ENCODE measurements at places on chromosomes 4 and X. TPM values are rescaled to one million over a fixed set of nuclear protein-coding genes. Genes with fewer than 3 reads are reported as not detected.

- DNase-seq = no peak
These were observed 113.2 kb upstream of the ZNF827 start for GRCh38 chr4:146051728-146052391.

DNA sequence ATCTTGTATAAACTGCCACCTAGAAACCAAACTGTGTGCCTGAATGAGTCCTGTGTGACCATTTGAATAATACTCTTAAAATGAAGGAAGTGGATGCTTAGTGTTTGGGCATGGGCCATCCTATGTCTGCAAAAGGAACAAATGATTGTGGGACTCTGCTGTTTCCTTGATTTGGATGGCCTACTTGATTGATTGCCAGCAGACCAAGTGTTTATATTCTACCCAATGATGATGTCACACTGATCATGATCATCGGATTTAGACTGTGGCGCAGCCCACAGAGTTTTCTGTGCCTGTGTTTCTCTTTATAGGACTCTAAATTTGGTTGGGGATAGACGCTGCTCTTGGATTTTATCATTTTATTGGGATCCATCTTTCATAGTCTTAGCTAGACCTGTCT lies 4.4 kb downstream of the SEPTIN11 start:
- DNase-seq = no peak

The GPRASP1 gene
- 45.8 TPM for total RNA-seq

- DNase-seq = no peak
These were observed 98.5 kb upstream of the ETNPPL start for GRCh38 chr4:108861334-108861733.

DNA sequence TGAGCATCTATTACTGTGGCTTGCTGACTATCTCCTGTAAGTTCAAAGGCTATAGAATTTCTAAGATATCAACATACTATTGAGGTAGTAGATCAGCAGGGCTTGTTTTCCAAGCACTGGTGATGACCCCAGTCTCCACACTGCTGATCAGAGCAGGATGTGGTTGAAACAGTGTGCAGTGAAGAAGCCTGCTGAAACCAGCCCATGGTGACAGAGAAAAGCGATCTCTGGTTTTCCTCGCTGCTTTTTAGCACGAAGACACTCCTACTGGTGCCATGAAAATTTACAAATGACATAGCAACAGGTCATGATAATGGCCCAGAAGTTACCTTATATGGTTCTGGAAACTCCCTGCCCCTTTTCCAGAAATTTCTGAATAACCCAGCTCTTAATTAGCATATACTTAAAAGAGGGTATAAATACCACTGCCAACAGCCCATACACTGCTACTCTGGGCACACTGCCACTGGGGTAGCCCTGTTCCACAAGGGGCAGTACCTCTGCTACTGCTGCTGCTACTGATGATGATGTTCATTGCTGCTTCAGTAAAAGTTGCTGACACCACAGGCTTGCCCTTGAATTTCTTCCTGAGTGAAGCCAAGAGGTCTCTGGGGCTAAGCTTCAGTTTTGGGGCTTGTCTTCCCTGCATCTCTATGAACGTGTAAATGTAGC lies 1689.5 kb upstream of the PCDH10 start:
- DNase-seq = no peak

The TRPC5OS gene
- not detected for total RNA-seq

DNA sequence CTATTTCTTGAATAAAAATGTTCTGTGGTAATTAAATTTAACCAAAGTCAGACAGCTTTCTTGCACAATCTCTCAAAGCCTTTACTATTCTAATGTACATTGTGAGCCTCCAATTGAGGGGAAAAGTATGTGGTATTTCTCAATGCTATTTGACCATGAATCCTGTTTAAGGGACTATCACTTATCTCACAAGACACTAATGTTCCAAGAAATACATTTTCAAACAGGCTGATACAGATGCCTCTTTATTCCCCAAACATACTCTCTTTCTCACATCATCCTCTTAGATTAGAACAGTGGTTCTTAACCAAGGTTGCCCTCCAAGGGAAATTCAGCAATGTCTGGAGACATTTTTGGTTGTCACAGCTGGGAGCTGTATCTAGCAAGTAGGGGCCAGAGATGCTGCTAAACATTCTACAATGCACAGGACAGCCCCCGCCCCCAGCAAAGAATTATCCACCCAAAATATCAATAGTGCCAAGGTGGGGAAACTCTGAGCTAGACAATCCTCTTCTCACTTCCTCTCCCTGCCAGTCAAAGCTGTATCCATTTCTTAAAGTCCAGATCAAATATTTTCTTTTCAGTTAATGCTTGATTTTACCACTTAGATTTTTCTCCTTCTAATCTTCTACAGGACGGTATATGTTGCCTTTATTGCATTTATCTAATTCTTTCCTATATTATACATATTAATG lies 129.2 kb upstream of the TRIM2 start:
- no peak for DNase-seq

GRCh38 chr4:22790631-22791030 lies 97.9 kb downstream of the GBA3 start:
- no peak for DNase-seq

DNA sequence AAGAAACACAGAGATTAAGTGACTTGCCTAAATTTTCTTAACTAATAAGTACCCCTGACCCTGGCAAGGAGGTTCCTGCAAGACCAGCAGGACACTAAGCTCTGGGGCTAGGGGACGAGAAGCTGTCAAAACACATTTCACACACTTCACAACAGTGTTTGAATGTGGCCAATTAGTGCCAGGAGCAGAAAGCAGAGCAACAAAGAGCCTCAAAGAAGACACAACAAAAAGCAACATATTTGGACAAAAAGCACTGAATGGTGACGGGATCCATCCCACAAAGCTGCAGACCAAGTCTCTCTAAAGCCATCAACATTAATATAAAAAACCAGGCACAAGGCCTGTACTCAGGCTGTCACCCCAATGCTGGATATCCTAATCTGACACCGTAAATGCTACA lies 361.9 kb upstream of the RASGEF1B start:
- DNase-seq = no peak

The SLC10A3 gene
- total RNA-seq = 34.1 TPM

- no peak for DNase-seq
These were observed 53.4 kb downstream of the FAT4 start for GRCh38 chr4:125368146-125368545.

DNA sequence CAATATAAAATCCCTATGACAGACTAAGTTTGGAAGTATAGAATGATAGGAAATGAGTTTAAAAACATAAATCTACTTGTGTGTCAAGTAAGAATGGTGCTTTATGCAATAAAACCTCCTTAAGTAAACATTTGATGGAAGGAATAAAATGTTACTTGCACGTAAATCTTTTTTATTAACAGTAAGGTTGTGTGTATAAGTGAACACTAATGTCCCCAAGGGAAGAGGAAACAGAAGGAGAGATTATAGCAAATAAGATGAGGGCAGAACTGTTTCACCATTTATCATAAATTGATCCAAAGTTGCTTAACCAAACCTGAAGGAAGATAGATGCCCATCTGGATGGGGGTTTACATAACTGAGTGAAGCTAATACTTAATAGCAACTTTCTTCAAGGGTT lies 86.8 kb downstream of the FRMPD4 start:
- DNase-seq = no peak

The HSD17B13 gene
- 0.36 TPM for total RNA-seq

- peak; percentile 36 for DNase-seq
These were observed 449 bp downstream of the CTPS2 start for GRCh38 chrX:16711893-16712547.

The PHOX2B gene
- total RNA-seq = not detected

DNA sequence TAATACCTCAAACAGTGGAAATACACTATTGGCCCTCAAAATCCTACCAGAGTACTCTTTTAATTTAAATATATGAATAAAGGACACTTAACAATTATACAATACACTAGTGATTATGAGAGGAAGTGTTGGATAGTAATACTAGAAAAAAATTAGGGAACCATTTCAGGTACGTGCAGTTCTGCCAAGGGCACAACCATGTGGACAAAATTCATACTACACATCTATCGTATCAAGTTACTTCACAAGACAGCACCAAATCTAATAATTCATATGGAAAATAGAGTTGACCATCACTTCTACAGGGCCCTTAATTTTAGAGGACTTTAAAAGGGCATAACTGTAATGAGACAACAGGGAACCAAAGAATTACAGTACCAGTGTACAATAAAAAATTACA lies 69.2 kb upstream of the ZCCHC13 start:
- no peak for DNase-seq

The SPANXA1 gene
- total RNA-seq = not detected

The CT45A7 gene
- not detected for total RNA-seq

DNA sequence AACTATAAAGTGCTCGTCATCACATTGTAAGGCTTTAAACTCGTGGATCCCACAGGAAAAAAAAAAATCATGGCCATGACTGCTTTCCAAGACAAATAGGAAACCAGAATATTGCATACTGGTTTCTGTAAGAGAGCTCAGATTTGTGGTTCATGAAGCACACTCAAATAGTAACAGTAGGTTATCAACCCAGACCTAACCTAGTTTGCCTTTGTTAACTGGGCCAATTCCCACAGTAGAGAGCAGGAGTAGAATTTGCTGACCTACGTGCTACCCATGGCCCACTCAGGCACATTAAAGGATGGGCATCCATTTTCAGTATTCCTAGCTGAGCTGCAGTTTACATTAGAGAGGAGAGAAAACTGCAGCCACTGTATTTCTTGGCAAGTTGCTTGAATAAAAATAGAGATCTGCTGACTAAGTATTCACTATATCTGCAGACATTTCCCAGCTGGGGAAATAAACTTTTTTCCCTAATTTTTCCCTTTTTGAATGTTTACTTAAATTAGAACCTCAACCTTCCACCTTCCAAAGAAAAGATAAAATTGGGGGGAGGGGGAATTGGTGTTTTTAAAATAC lies 218.5 kb downstream of the SPANXN3 start:
- DNase-seq = no peak

DNA sequence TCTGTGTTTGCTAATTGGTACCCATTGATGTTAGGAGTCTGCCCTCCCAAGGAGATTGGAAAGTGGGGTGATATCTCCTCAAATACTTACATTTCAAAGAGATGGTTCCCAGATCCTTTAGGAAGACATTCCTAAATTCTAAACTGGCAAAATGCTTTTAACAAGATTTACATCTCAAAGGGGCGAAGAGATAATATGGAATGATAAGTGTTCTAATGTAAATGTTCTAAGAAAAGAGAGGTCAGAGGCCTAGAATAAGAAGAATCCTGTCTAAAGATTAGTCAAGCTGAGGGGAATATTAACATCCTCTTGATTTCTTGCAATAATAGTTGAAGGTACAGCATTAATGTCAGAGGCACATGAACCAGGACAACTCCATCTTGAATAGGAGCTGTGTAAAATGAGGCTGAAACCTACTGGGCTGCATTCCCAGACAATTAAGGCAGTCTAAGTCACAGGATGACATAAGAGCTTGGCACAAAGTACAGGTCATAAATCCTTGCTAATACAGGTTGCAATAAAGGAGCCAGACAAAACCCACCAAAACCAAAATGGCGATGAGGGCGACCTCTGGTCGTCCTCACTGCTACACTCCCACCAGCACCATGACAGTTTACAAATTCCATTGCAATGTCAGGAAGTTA lies 2248.1 kb downstream of the ARAP2 start:
- DNase-seq = no peak

DNA sequence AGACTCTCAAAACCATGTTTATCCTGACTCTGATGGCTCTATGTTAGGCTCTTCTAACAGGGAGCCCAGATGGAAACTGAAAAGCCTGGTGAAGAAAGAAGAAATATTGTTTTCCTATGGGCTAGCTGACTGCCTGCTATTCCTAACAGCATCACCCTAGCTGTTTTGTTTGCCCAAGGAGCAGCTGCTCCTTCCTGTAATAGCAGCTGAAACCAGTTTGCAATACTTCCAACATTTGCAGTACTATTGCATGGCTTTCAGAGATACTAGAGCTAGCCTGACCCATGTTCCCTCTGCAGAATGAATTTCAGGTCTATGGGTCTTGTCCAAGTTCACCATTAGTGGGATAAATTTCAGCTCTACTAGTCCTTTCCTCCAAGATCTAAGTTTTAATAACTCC lies 495.2 kb downstream of the INPP4B start:
- no peak for DNase-seq

DNA sequence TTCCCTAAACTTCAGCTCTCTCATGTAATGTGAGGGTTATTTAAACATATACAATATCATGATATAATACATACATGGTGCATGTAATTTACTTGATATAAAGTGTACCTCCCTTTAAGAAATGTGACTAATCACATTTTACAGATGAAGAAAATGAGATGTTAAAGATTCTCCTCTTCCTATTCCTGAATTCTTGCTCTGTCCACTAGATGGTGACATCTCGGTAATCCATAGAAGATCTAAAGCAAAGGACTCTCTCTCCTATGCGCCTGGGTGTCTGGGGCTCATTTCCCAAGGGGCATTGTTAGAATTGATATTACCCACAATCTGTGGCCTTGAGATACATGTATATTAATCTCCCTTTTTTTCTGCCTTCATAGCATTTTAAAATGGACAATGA lies 804.9 kb downstream of the RAB28 start:
- DNase-seq = no peak

DNA sequence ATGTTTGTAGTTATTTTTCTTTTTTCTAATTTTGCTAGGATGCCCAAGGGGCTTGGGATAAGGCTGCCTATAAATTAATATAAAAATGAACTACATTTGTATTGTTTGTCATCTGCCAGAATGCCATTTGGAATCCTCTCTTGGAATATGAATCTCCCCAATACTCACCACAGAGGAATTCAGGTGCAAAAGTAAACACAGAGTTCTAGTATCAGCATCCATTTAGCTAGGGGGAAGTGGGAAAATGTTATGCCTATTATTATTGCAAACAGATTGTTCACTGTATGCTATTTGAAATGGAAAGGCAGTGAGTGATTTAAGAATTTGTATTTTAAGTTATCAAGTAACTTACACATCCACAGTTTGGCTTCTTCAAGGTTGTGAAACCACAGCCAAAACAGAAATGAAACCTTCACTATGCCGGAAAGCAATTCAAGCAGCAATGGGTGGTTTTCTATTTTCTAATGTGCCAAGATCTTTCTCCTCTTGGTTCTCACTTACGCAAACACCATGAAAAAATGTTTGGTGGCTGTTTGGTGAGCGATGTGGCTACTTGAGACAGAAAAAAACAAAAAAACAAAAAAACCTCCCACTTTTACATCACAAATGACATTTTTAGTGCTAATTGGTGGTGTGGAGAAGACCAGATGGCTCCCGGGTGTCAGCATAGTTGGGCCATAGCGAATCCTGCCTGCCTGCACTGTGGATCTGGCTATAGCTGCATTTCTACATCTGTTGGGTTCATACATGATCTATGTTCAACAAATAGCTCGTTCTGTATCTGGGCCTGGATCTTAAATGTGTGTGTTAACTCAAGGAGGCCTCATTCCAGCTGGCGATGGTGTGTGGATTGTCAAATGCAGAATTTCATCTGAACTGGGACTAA lies 200.8 kb upstream of the GIMD1 start:
- DNase-seq = no peak
